ENCODE measurements at places on chromosomes 3 and 15. TPM values are rescaled to one million over a fixed set of nuclear protein-coding genes. Genes with fewer than 3 reads are reported as not detected.
A peak's percentile ranks its signal among the peaks of the same experiment; 100 is the strongest.

- H3K4me1 ChIP-seq = no peaks in the 10 kb centered on the region
- no peaks in the 10 kb centered on the region for H3K36me3 ChIP-seq
- no peaks in the 10 kb centered on the region for H3K27me3 ChIP-seq
- no peak overlapping the region for H3K27ac ChIP-seq
These were observed 20.4 kb upstream of the FGF12 start for GRCh38 chr3:192747746-192748145.

DNA sequence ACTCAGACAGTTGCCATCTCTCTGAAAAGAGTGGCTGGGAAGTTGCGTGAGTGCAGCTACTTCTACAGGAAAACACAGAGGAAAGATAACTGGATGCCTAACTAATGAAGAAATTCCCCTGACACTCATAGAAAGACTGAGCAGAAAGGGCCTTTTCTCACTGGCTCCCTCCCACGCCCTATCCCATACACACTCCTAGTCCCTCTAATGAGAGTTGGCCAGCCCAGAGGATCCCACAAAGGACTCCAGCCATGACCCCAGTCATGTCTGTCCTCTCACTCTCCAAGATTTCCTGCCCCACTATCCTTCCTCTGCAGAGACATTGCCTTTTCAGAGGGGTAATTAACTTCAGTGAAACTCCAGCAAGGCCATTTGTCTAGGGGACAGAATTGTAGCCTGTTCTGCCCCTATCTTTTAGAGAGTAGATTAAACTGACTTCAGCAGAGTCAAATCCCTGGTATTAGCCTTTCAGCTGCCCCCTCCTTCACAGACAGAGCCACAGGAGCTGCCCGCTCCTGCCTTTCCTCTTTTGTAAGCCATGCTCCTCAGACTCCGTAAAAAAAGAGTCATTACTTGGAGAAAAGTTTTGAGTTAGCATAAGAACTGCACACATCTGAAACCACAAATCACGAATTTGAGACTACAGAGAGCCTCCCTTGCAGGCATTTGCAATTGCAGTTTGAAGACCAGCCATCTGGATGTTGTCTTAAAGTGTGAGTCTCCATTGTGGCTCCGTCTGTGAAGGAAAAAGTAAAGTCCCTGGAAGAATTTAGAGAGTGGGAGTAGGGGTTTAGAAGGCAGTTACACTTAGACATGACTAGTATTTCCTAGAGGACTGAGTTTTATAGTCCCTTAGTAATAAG, 129.1 kb upstream of the SEMA6D start:
- no peak for DNase-seq
- H3K27me3 ChIP-seq = no peaks in the 10 kb centered on the region
- H3K4me3 ChIP-seq = no peak overlapping the region

DNA sequence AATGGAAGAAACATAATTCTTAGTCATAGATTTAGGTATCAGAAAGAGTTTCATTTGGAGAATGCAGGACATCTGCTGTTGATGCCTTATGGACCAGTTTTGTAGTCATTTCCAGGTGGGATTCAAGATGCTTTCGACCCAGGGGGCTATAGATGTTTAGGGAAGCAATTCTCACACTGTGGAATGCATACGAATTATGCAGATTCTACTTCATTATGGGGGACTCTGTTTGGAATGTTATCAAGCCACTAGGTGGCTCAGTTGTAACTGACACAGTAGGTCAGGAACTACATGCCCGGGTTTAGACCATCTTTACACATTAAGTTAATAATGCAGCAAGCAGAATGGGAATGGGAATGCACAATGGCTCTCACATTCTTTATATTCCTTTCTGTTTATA, 1359.8 kb downstream of the ZPLD1 start:
- no peak for DNase-seq
- H3K27ac ChIP-seq = no peak overlapping the region
- no peaks in the 10 kb centered on the region for H3K4me1 ChIP-seq
- H3K27me3 ChIP-seq = no peaks in the 10 kb centered on the region

- peaks cover 25% of the 10 kb centered on the region for H3K4me1 ChIP-seq
- H3K27ac ChIP-seq = peak overlapping the region; percentile 97
- no peak for DNase-seq
- peak overlapping the region; percentile 55 for H3K4me3 ChIP-seq
These were observed 5.9 kb downstream of the CHD2 start for GRCh38 chr15:92906020-92906419.

Gene ATP13A5
- total RNA-seq = 4.5 TPM

GRCh38 chr3:177345049-177345972, 148.0 kb upstream of the TBL1XR1 start:
- no peak overlapping the region for H3K4me3 ChIP-seq
- peak; percentile 92 for DNase-seq
- no peaks in the 10 kb centered on the region for H3K36me3 ChIP-seq

DNA sequence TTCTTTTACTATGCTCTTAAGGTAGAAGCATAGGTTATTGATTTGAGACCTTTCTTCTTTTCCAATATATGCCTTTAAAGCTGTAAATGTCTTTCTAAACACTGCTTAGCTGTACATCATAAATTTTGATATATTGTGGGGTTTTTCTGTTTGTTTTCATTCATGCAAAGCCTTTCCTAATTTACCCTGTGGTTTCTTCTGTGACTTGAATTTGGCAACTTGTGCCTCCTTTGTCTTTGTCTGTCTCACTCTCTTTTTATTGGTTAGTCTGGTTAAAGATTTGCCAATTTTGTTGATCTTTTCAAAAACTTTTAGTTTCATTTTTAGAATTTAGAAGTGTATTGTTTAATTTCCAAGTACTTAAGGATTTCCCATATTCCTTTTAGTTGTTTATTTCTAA, 343.1 kb downstream of the OXSM start:
- DNase-seq = no peak
- H3K4me1 ChIP-seq = no peaks in the 10 kb centered on the region
- H3K36me3 ChIP-seq = no peaks in the 10 kb centered on the region
- H3K4me3 ChIP-seq = no peak overlapping the region
